Activated naive CD4-positive, alpha-beta T cell (primary cell): ENCODE measurements at places on chromosomes 11 and 22.

DNA sequence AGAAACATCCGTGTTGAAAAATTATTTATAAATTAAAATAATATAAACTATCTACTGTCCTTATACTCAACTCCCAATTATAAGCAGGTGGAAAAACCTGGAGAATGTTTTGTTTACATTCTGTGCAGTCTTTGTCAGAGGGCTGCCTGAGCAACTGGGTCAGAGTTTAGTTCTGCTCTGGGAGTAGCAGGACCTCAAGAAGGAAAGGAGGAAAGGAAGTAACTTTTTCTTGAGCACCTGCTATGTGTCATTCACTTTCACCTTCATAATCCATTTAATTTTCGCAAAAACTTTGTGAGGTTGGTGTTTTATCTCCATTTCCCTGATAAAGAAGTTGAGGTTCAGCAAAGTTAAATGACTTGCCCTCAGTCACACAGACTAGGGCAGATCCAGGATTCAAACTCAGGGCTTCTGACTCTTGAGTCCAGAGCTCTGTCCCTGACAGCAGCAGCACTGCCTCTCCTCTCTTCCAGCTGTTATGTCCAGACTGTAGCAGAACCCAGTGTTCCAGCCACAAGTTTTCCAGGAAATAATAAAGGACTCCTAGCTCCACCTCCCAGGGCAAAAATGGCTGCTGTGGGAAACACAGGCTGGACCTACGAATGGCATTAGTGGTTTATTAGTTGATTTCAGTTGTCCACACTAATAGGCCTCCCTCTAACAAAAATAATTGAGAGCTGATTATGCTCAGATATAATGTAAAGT lies 6.4 kb downstream of the CD3E start:
- no peak for DNase-seq

GRCh38 chr11:35077709-35078469 lies 61.1 kb upstream of the CD44 start:
- DNase-seq: no peak

- no peak for DNase-seq
These were observed 147.7 kb upstream of the LARGE1 start for GRCh38 chr22:34068001-34068400.

DNA sequence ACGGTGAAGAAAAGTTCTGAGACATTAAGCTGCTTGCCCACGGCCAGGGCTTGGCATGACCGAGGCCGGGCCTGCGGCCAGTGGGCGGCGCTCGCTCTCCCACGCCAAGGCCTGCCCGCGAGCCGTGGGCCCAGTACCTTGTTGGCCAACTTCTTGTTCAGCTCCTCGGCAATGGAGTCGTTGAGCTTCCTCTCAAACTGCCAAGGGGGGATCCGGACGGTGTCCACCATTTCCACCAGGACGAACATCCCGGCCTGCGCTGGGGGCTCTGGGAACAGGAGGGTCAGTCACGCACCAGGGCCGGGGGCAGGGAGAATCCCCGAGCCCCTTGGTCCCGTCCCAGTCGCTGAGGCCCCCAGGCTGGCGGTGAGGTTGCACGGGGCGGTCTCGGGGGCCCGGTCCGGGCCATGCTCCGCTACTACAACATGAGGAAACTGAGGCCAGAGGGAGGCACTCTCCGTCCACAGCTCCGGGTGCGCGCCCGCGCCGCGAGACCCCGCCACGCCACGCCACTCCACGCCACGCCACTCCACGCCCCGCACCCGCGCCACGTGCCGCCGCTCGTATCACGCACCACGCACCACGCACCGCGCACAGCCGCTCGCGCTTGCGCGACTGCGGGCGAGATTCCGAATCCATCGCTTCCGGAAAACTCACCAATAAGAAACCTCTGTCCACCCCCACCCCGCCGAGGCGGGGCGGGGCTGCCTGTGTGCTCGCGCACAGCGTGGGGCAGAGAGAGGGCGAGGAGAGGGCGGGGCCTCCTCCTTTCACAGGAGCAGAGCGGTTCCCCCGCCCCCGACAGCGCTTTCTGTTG lies at the start of gene POLR3H:
Gene POLR3H, minus strand, starts transcription at position 617 of the 817 bp plus-strand sequence. Its CDS starts 369 bp downstream, at position 248.
- peak; percentile 95 for DNase-seq

DNA sequence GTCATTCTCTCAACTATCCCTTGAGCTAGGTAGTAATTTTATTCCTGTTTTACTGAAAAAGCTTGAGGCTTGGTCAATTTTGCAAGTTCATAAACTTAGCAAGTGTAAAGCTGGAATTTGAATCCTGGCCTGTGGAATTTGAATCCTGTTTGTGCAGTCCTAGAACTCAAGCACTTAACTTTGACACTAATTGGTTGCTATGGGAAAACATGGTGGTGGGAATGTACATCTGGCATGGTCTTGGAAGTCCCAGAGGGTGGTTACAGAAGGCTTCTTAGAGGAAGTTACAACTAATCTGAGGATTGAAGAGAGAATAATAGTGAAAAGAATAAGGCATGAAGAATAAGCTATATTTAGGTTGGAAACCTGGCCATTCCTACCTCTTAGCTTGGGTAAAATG lies 66.5 kb upstream of the LIN7C start:
- DNase-seq: no peak

- DNase-seq: no peak
These were observed 388.4 kb downstream of the SOX6 start for GRCh38 chr11:15967966-15968365.

DNA sequence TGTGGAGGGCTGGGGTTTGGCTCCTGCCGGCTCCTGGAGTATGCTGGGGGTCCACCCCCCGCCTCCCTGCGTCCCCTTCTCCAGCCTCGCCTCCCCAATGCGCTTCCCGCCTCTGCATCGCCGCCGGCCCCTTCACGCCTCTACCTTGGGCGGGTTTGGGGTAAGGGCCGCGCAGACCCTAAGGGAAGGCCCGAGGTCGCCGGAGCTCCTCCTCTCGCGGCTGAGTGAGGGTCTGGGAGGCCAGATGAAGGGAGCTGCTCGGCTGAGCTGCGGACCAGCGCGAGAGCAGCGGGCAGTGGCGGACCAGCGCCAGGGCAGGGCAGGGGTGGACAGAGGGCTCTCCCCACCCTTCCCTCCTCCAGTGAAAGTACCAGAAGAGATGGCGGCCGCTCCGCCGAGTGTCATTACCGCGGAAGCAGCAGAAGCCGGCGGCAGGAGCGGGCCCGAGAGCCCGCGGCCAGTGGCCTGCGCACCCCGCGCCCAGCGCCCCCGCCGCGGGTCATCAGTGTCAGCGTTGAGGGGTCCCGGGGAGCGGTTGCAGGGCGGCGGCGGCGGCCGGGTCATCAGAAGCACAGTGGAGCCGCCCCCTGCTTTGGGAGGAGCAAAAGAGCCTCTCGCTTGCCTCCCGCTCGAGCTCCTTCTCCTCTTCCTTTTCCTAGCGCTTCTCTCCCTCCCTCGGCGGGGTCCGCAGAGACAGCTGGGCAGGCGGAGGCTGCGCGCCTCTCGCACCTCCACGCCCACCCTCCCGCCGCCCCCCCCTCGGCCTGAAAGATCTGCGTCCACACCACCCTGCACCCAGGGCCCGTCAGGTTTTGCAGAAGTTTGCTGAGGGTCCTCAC lies 255.6 kb upstream of the CADM1 start:
- DNase-seq: no peak

- DNase-seq: no peak
These were observed 22.9 kb downstream of the TMEM123 start for GRCh38 chr11:102429691-102430090.

DNA sequence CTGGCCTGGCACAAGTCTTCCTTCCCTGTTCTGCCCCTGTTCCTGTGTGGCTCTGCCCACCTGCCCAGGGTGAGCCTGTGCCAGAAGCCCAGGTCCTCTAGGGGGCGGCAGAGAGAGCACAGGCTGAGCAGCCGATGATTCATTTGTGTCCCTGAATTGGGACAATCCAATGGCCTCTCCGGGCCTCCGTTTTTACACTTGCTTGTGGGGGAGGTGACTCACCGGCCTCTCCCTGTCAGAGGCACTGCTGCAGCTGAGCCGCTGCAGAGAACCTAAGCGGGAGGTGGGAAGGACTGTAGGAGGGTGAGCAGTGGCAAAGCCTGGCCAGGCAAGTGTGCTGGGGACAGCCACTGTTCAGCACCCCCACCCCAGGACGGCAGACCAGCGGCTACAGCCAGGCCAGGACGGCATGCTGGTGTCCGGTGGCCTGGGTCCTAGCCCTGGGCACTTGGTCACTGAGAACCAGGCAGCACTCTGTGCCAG lies 65.2 kb upstream of the LMO1 start:
- peak; percentile 31 for DNase-seq

DNA sequence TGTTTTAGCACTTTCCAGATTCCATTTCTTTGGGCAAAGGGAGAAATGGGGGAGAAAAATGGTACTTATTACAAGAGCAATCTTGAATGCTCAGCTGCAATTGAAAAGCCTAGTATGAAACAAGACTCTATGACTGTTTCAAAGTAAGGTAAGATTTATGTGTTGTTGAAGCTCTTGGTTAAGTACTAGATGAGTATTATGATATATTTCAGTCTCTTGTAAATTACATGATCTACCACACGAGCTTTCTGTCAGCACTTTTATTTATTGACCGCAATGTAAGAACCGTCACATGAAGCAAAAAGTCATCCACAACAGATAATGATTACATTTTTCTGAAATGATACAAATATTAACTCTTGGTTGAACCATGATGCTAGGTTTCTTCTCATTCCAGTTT lies 906.7 kb upstream of the CHORDC1 start:
- no peak for DNase-seq

- no peak for DNase-seq
These were observed 46.7 kb downstream of the CD44 start for GRCh38 chr11:35185696-35186095.

- DNase-seq: no peak
These were observed 33.4 kb downstream of the CD82 start for GRCh38 chr11:44598831-44599230.

DNA sequence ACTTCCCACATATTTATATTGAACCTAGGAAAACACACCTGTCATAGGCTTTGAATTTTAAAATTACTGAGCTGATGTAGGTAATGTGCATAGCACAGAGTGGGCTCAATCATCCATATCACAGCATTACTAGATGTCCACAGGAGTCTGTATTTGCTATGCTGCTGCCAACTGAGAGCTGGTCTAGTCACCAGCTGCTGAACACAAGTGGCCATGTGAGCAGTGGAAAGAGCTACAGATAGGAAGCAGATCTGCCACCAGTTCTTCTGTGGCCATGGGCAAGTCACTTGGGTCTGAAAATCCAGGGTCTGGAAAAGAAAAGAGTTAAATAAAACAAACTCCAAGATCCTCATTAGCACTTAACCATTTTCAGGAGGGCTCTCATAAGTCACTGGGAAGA lies 91.8 kb downstream of the APIP start:
- no peak for DNase-seq

GRCh38 chr22:32788904-32789624 lies 12.4 kb upstream of the TIMP3 start:
- DNase-seq: no peak

- no peak for DNase-seq
These were observed 68.9 kb upstream of the POU2AF2 start for GRCh38 chr11:111176603-111177002.

DNA sequence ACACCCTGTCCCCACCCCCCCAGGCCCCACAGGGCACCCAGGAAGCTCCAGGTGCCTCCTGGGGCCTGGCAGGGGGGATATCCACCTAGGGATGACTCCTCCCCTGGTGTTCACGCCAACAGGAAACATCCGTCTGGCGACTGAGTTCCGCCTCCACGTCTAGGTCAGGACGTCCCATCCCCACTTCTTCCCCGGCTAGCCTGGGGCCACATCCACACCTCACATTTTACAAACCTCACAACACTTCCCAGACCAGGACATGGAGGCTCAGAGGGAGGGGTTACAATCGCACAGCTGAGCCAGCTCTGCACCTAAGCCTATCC lies 21.0 kb downstream of the MAFF start:
- no peak for DNase-seq

DNA sequence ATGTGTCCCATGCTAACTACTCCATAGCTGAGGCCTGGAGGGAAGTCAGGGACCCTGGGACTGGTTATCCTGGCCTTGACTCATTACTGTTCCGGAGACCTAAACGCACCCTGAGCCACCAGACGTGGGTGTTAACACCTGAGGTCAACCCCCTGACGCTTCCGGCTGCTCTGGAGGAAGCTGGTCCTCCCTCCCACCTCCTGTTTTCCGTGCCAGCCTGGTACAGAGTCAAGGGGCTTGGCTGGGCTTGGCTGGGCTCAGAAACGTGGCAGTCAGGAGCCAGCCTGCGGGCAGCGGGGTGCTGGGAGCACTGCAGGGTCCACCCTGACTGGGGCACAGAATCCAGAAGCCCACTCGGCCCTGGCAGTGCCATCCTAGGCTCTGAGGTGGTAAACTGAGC lies 2.6 kb downstream of the TMPRSS4 start:
- no peak for DNase-seq

GRCh38 chr11:75563978-75564552 lies 2.0 kb downstream of the SERPINH1 start:
- no peak for DNase-seq

DNA sequence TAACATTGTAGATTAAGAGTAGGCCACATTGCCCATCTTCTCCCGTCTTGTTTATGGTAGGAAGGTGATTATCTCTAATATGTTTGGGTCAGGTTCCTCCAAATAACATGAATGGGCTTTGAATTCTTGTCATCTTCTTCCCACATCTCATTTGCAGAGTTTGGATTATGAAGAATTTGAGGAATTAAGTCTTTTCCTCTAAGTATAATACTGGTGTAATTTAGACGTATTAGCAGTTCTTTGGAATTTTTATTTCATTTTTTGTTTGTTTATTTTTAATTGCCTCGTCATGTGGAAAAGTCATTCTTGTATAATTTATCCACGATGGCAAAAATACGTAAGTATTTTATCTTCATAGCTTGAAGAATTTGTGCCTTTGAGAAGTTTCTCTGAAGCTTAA lies 73.4 kb downstream of the ARHGEF12 start:
- no peak for DNase-seq

GRCh38 chr11:134583397-134583990 lies 171.5 kb upstream of the B3GAT1 start:
- DNase-seq: no peak

DNA sequence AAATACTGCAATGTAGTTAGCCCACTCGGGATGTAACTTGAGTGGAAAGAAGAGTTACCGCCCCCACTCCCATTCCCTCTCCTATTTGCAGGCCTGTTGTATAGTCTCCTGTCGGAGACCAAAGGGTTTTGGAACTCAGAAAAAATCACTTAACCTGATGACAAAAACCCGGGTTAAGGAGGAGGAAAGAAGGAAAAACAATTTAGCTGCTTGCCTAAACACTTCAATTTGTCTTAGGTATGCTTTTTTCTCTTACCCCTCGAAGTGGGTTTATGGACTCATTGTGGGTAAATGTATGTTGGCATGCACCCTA lies 2.2 kb downstream of the YAP1 start:
- no peak for DNase-seq

DNA sequence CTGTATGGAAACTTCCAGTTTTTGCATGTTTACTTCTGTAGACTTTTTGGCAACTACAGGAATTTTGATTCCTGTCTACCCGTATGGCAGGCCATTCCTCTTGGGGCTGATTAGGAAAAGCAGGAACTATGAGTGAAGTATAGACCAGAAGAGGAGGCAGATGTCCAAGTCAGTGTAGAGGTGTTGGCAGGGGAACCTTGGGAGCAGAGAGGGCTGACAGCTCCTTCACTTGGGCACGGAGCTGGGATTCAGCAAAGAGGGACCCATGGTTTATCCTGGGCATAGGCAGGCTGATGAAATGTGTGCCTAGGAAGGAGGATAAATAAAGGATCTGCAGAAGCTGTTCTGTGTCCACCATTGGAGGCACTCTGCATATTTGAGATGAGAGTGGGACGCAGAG lies 33.1 kb downstream of the TREH start:
- DNase-seq: no peak

- DNase-seq: no peak
These were observed 41.7 kb downstream of the MICAL3 start for GRCh38 chr22:17982572-17983141.
